Coronary artery (tissue), 2 donors: ENCODE measurements at places on chromosomes 5 and 9.

DNA sequence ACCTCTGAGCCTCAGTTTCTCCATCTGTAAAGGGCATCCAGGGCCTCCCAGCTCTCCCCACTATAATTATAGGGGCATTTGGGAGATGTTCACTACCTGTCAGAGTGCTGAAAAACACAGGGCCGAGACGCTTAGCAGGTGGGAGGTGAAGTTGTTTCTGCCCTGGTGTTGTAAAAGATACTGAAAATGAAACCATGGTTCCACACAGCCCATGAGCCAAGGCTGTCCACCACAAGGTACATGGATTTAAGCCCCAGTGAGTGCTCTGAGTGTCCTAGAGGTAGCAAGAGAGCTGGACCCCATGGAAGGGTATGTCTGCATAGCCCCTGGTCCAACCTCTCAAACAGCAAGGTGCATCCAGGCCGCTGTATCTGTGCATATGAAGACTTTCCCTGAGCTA, 137.5 kb downstream of the C5orf15 start:
- DNase-seq, result no peak

DNA sequence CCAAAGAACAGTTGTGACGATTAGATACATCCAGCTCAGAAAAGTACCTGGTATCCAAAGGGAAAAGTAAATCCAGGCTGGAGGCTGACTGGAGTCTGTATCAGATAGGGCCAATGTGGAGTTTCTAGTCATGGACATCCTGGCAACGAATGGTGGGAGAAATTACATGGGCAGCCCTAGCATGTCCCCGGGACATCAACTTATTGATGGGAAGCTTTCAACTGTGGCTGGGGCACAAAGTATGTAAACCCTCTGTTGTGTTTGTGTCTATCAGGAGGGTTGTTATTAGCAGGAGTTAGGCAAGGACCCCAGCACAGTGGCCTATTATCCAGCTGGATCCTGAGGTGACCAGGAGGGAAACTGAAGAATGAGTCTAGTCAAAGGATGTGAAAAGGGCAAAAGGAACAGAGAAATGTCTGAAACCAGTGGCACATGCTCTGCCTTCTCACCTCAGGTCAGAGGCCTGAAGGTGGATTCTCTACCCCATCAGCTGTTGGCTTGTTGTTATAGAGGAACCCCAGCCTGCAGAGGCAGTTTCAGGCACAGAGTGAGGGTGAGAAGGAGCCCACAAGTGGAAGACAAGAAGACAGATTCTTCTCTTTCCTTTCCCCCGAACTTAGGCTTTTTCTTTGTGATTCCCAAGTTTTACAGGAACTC, 19.9 kb downstream of the IFNW1 start:
- DNase-seq, result no peak

- no peak for DNase-seq
These were observed 280.8 kb upstream of the RASA1 start for GRCh38 chr5:86986837-86987236.

GRCh38 chr5:120122703-120123102, 341.4 kb upstream of the PRR16 start:
- no peak for DNase-seq

DNA sequence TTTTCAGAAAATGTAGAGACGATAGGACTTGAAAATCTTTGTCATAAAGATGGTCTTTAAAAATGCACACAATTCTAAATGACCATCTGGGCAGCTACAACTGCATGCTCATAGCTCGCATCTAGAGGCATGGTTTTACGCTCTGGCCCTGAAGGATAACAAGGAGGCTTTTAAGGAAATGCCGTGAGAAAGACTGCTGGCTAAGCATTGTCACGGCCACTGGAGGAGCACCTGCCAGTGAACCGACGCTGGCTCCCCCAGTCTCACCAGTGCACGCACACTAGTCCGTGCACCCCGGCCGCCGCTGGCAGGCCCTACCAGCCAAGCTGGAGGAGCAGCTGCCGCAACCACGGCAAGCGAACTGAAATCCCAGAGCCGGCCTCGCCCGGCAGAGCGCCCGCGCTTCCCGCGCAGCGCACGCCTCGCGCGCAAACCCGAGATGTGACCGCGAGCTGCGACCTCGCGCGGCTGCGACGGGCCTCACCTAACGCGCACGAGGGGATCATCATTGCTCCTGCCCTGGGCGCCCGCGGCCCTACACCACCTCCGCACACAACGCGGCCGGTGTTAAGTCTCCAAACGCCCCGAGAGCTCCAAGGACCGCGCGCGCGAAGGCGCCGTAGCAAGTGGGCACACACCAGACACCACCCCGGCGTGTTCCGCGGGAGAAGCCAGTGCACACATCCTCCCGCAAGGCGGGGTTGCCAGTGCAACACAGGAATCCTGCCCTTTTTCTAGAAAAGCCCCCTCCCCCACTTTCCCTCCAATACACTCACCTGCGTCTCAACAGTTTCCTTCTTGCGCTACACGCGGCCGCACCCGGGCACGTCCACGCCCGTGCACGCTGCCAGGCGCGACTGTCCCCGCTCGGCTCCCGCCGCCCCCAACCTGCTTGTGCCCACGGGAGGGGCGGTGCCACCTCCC, 5.3 kb downstream of the ELAVL2 start:
- DNase-seq, result no peak

DNA sequence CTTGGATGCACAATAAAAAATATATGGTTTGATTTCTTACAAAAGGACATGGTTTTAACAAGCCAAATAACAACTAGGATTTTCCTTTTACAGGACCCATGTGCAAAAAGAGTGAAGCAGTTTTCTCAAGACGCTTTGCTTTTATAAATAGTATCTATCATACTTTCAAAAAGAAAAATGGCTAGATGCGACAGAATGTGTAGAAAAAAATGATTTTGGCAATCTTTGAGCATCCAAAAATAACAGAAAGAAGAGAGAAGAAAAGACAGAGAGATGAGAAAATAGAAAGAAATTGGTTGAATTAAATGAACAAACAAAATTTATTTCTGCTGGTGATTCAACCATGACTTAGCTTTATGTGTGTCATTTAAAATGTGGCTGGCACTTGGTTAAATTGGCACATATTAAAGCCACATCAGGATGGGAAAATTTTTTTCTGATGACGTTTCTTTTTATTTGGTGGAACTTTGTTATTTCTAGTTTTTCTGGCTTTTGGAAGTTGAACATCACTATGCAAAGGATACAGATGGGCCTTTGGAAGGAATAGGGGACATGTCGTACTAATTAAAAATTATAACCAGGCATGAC, 35.6 kb upstream of the NREP start:
- no peak for DNase-seq

DNA sequence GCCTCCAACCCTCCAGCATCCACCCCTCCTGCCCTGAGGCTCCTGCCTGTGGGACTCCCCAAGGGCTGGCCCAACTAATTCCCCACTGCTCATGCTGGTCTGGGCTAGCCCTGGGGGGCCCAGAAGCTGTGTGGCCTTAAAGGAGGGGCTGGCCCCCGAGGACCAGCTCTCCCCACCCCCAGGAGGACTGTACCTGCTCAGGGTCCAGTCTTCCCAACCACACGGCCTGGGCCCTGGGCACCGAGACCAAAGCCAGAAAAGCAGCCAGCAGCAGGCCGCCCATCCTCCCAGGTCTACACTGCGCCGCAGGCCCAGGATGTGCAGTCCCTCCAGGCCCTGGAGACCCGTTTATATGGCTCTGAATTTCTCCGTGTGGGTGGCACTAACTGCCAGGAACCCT, at the start of gene LCN6:
Gene LCN6 (minus strand): TSS at position 325 of the 400 bp plus-strand sequence. CDS start 42 bp downstream, at position 283.
- DNase-seq, result no peak

- DNase-seq, result no peak
These were observed 346.3 kb upstream of the SLC30A5 start for GRCh38 chr5:68747521-68747920.

DNA sequence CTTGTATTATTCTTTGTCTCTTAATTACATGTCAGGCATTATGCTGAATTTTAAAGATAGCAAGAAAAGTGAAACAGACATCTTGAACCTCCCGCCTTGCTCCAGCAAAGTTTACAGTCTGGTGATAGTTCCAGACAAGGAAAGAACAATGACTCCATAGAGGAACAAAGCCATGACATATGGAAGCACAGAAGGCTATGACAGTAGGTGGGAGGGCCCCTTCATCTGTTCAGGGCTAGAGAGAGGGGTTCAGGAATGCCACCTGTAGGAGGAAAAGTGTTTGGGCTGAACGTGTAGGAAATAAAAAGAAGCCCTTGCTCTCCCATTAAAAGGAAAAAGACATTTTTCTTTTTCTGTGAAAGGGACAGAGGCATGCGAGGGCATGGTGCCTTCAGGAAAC, 315.6 kb downstream of the TRIM32 start:
- no peak for DNase-seq

GRCh38 chr5:149576021-149576420, 5.3 kb upstream of the ARHGEF37 start:
- DNase-seq, result no peak

GRCh38 chr5:2761921-2762488, 10.5 kb upstream of the IRX2 start:
- DNase-seq, result no peak

- no peak for DNase-seq
These were observed 108.6 kb upstream of the TBC1D2 start for GRCh38 chr9:98364086-98364485.

- no peak for DNase-seq
These were observed 258.7 kb downstream of the SPATA31D1 start for GRCh38 chr9:82247318-82247717.
